H9 (cell line): ENCODE measurements at places on chromosomes 3 and 15. TPM values are rescaled to one million over a fixed set of nuclear protein-coding genes. Genes with fewer than 3 reads are reported as not detected.

- H3K27ac ChIP-seq: no peak overlapping the region
- DNase-seq: no peak
- H3K36me3 ChIP-seq: peaks cover 2% of the 10 kb centered on the region; the same call in 1 of the 3 replicates
Observed at GRCh38 chr15:100783291-100783690, 96.3 kb upstream of the ALDH1A3 start.

DNA sequence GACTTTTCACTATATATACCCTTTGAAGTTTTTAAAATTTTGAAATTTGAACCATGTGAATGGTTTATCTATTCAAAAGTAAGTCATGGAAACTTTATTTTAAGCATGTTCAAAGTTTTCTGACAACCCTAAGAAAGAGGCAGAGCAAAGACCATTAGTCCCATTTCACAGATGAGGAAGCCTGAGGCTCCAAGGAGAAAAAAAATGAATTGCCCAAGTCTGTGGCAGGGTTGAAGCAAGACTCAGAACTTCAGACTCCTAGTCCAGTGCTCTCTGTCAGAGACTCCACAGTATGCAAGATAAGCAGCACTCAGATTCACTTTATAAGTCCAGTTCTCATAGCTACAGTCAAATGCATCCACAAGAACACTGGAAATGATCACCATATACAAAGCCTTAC, 4.5 kb downstream of the RAB43 start:
- H3K4me1 ChIP-seq: peaks cover 12% of the 10 kb centered on the region; the same call in 1 of the 2 replicates
- H3K27me3 ChIP-seq: no peaks in the 10 kb centered on the region
- H3K27ac ChIP-seq: no peak overlapping the region
- no peaks in the 10 kb centered on the region; the same call in 1 of the 2 replicates for H3K36me3 ChIP-seq

DNA sequence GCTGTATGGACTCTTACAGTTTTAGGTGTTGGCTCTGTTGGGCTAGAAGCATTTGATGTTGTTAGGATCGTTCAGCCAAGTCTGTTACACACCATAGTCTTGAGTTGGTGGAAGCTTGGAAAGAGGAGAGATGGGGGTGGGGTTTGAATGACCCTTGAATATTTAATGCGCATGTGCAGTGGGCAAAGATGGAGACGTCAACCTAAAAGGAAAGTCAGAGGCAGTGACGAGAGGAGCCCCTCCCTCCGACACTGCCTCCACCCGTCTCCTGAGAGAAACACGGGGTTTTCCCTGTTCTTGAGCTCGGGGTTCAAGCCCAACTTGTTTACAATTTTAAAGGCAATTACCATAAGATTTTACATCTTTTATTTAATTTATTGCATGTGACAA, 311.4 kb downstream of the SHQ1 start:
- H3K36me3 ChIP-seq: peaks cover 3% of the 10 kb centered on the region; the same call in 1 of the 2 replicates
- no peak overlapping the region for H3K27ac ChIP-seq
- H3K4me3 ChIP-seq: peak overlapping the region; percentile 5; the same call in 1 of the 3 replicates
- no peak for DNase-seq
- no peaks in the 10 kb centered on the region for H3K27me3 ChIP-seq
- peaks cover 9% of the 10 kb centered on the region; the same call in 1 of the 2 replicates for H3K4me1 ChIP-seq

GRCh38 chr15:101497017-101497416, 7.5 kb upstream of the PCSK6 start:
- DNase-seq: no peak
- H3K4me3 ChIP-seq: no peak overlapping the region
- H3K27ac ChIP-seq: no peak overlapping the region
- H3K4me1 ChIP-seq: no peaks in the 10 kb centered on the region
- peaks cover 1% of the 10 kb centered on the region; the same call in 1 of the 3 replicates for H3K36me3 ChIP-seq
- H3K27me3 ChIP-seq: no peaks in the 10 kb centered on the region

GRCh38 chr3:107910713-107911259, 180.0 kb downstream of the CD47 start:
- no peaks in the 10 kb centered on the region for H3K36me3 ChIP-seq
- H3K27me3 ChIP-seq: no peaks in the 10 kb centered on the region
- H3K27ac ChIP-seq: no peak overlapping the region
- no peaks in the 10 kb centered on the region for H3K4me1 ChIP-seq
- H3K4me3 ChIP-seq: no peak overlapping the region

DNA sequence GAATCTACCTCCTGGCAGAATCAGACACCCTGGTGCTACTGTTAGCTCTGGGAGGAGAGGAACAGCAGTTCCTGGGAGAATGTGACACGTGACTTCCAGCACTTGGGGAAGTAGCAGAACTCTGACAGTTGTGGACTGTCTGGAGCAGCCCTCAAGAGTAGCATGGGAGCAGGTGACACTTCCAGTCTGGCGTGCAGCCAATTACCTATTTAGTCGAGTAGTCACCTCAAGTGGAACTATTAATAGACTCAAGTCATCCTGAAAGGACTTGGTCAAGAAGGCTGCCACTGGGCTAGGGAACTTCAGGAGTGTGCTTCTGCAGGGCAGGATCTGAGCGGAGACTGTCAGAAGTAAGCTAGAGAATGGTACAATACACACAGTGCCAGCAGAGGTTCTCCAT, 62.3 kb downstream of the MTHFS start:
- no peak overlapping the region for H3K27ac ChIP-seq
- H3K4me1 ChIP-seq: no peaks in the 10 kb centered on the region
- no peaks in the 10 kb centered on the region for H3K27me3 ChIP-seq
- no peak overlapping the region for H3K4me3 ChIP-seq
- peaks cover 28% of the 10 kb centered on the region for H3K36me3 ChIP-seq
- no peak for DNase-seq

GRCh38 chr15:71239592-71240364, 124.5 kb downstream of the THSD4 start:
- H3K4me1 ChIP-seq: peaks cover 2% of the 10 kb centered on the region; the same call in 1 of the 2 replicates
- H3K27ac ChIP-seq: no peak overlapping the region
- H3K36me3 ChIP-seq: no peaks in the 10 kb centered on the region; the same call in 1 of the 2 replicates
- no peak for DNase-seq
- H3K27me3 ChIP-seq: no peaks in the 10 kb centered on the region

DNA sequence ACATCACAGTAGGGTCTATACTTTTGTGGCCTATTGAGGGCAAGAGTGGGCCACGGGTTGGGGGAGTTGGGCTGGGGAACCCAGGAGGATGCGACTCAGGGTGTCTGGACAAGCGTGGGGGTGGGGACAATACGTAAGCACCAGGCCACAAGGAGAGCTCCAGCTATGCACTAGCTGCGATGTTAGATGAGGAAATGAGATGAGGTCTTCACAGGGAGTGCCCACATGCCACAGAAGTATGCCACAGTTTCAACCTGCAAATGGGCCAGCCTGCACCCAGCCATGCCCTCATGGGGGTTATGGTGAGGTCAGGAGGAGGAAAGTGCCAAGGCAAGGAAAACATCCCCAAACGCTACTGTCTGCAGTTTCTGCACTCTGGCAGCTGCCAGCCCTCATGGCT, 30.5 kb downstream of the CACNA2D2 start:
- no peaks in the 10 kb centered on the region for H3K4me1 ChIP-seq
- no peak for DNase-seq
- H3K36me3 ChIP-seq: peaks cover 6% of the 10 kb centered on the region
- no peaks in the 10 kb centered on the region for H3K27me3 ChIP-seq
- no peak overlapping the region for H3K27ac ChIP-seq
- H3K4me3 ChIP-seq: no peak overlapping the region

GRCh38 chr15:100899601-100900000, 19.6 kb upstream of the LRRK1 start:
- H3K27ac ChIP-seq: no peak overlapping the region
- no peaks in the 10 kb centered on the region for H3K27me3 ChIP-seq
- H3K36me3 ChIP-seq: peaks cover 4% of the 10 kb centered on the region; the same call in 1 of the 2 replicates
- no peak overlapping the region for H3K4me3 ChIP-seq

- H3K27ac ChIP-seq: no peak overlapping the region
- H3K27me3 ChIP-seq: no peaks in the 10 kb centered on the region
- H3K4me1 ChIP-seq: no peaks in the 10 kb centered on the region
- H3K4me3 ChIP-seq: no peak overlapping the region
Observed at GRCh38 chr3:100113723-100114412, 433 bp downstream of the FILIP1L start.

DNA sequence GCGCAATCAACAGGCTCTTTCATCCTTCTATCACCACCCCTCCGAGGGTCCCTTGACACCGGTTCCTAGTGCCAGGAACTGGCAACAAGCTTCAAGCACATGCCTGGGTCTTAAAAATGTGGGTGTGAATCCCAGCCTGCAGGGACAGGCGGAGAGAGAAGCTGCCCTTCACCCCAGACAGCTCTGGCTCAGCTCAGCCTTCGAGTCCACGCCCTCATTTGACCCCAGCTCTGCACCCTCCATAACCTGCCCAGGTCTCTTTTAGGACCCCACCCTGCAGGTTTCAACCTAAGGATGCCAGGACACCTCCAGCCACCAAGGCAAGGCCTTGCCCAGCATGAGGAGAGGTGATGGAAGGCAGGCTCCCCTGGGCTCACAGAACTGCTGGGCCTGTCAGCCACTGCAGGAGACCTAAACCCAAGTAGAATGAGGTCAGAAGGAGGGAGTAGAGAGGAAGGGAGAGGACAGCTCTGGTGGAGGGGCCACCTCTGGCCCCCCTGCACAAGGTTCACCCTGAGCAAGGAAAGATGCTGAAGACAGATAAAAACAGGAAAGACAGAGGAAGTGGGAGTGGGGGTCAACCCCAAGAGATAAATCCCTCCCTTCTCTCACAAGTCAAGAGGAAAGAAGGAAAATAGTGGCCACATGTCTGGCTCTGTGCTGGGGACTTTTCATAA, 2.6 kb upstream of the LOXL1 start:
- peak overlapping the region; percentile 66 for H3K4me3 ChIP-seq
- peaks cover 19% of the 10 kb centered on the region; the same call in 1 of the 2 replicates for H3K4me1 ChIP-seq
- no peak overlapping the region for H3K27ac ChIP-seq

DNA sequence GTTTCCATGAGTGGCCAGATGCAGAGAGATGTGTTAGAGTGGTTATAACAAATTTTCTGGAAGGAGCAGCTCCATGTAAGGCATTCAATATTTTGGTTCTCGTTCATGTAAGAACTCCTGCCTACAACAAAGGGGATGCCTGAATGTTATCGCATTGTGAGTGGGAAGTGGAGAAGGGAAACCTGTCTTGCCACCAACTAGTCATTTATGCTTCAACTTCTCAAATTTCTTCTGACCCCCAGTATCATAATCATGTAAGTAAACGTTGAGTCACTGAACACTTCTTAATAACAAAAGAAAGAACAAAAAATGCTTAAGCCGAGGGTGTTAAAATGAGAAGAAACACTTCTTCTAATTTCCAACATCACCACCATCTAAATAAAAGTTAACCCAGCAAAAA, 62.0 kb upstream of the MRPL3 start:
- no peak overlapping the region for H3K4me3 ChIP-seq
- H3K4me1 ChIP-seq: peaks cover 2% of the 10 kb centered on the region; the same call in 1 of the 2 replicates
- no peaks in the 10 kb centered on the region for H3K27me3 ChIP-seq

DNA sequence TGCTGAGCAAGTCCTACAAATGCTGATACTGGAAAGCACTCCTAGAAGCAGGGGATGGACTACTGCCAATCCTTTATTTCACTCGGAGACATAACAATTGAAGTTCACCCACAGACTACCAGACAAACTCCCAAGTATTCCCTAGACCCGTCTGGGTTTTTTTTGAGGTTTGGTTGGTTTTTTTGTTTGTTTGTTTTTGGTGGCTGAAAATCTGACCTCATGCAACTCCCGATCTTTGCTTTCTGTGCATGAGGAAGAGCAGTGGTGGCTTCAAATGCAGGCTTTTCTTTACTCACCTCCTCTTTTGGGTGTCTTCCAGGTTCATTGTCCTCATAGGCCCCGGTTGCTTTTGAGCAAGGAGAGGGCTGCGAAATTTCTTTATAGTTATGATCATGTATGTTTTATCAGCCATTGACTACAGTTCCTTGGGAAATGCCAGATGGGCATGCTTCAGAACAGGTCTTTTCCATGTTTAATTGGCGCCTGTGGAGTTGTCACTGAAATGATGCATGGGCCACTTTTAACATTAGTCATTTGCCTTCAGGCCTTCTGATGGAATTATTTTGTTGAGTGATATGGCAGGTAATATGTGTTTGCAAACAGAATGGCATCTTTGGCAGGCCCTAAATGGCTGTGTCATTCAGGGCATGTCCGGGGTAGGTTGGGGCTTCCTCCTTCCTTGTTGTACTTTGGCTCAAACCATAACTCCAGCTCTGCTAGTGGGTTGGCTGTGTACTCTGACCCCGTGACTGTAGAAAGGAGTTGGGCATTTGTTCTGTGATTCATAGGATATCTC, 81.3 kb upstream of the ZBED2 start:
- DNase-seq: no peak
- no peaks in the 10 kb centered on the region for H3K36me3 ChIP-seq
- 0 out of 2 replicates have a peak, but pooled peaks cover 4% of the 10 kb centered on the region for H3K4me1 ChIP-seq
- H3K4me3 ChIP-seq: peak overlapping the region; percentile 96; the same call in 2 of the 3 replicates
- no peak overlapping the region for H3K27ac ChIP-seq

Gene CPNE4
- total RNA-seq: 1.6 and 1.9 TPM in 2 replicates

Gene PDE12
- total RNA-seq: 16.8 and 18.9 TPM in 2 replicates

Gene POPDC2
- total RNA-seq: 0.37 and 0.97 TPM in 2 replicates

Gene CCDC33
- total RNA-seq: 4.5 and 4.6 TPM in 2 replicates

Gene SIDT1
- not detected in 2 replicates for total RNA-seq

Gene KLHDC8B
- total RNA-seq: 13.5 and 14.4 TPM in 2 replicates

Gene ACKR2
- total RNA-seq: 0.13 TPM in 1 of 2 replicates, not detected in the other

Gene MYO1E
- 235 and 249 TPM in 2 replicates for total RNA-seq
